Melanocyte of skin (primary cell): ENCODE measurements at places on chromosomes 13 and 19. TPM values are rescaled to one million over a fixed set of nuclear protein-coding genes. Genes with fewer than 3 reads are reported as not detected.

Gene KCNK6
- 0.33 and 0.62 TPM in 2 replicates for total RNA-seq

Gene LHB
- total RNA-seq: 0.93 TPM in 1 of 2 replicates, not detected in the other

Gene ZNF628
- total RNA-seq: 1.7 and 5.7 TPM in 2 replicates

Gene ZNF77
- total RNA-seq: 4.3 and 6.0 TPM in 2 replicates

Gene PSG4
- total RNA-seq: 0.36 TPM in 1 of 2 replicates, not detected in the other

Gene SYCN
- total RNA-seq: not detected in 2 replicates

Gene SRRM5
- not detected in 2 replicates for total RNA-seq

Gene ZNF331
- 11.7 and 26.5 TPM in 2 replicates for total RNA-seq

Gene CASP14
- not detected in 2 replicates for total RNA-seq

Gene TNNI3
- total RNA-seq: 1.00 and 1.5 TPM in 2 replicates

Gene REXO1
- 10.7 and 17.1 TPM in 2 replicates for total RNA-seq

Gene PALM3
- total RNA-seq: under 0.01 TPM in 1 of 2 replicates, not detected in the other

Gene ZNF560
- 0.73 TPM in 1 of 2 replicates, not detected in the other for total RNA-seq

Gene TRPC4
- not detected in 2 replicates for total RNA-seq

Gene OR7A5
- 0.73 and 3.1 TPM in 2 replicates for total RNA-seq

Gene PRSS57
- total RNA-seq: not detected in 2 replicates

Gene KCNC3
- under 0.01 TPM in 2 replicates for total RNA-seq

Gene KLC3
- not detected in 2 replicates for total RNA-seq

Gene TPTE2
- not detected in 2 replicates for total RNA-seq

Gene LHFPL6
- total RNA-seq: 24.6 and 31.6 TPM in 2 replicates

Gene BRD4
- total RNA-seq: 17.9 and 22.9 TPM in 2 replicates

Gene CBARP
- 2.2 and 2.4 TPM in 2 replicates for total RNA-seq

Gene VSTM2B
- not detected in 2 replicates for total RNA-seq

Gene ZNF575
- 0.34 and 0.36 TPM in 2 replicates for total RNA-seq

Gene CNFN
- total RNA-seq: 0.67 TPM in 1 of 2 replicates, not detected in the other

Gene TMEM255B
- under 0.01 TPM in 2 replicates for total RNA-seq

Gene SIAH3
- total RNA-seq: not detected in 2 replicates

Gene SPART
- total RNA-seq: 89.8 and 91.5 TPM in 2 replicates

Gene CAPN12
- not detected in 2 replicates for total RNA-seq

Gene ZNF577
- 4.1 and 9.5 TPM in 2 replicates for total RNA-seq

Gene NLRP5
- not detected in 2 replicates for total RNA-seq

Gene CIC
- total RNA-seq: 22.3 and 24.1 TPM in 2 replicates

Gene C19orf67
- total RNA-seq: 0.15 TPM in 1 of 2 replicates, not detected in the other

Gene FOXO1
- 11.0 and 15.3 TPM in 2 replicates for total RNA-seq

Gene SEMA6B
- total RNA-seq: under 0.01 and 0.36 TPM in 2 replicates

Gene CDX2
- total RNA-seq: not detected in 2 replicates

Gene CYP4F3
- not detected in 2 replicates for total RNA-seq

Gene LILRA1
- not detected in 2 replicates for total RNA-seq

Gene GSX1
- not detected in 2 replicates for total RNA-seq

Gene ZNF419
- 16.4 and 21.7 TPM in 2 replicates for total RNA-seq

Gene FOSB
- 0.46 and 0.67 TPM in 2 replicates for total RNA-seq

Gene MATK
- total RNA-seq: 0.34 and 0.36 TPM in 2 replicates
